Mammary epithelial cell (primary cell): ENCODE measurements at places on chromosomes 12 and 14.

DNA sequence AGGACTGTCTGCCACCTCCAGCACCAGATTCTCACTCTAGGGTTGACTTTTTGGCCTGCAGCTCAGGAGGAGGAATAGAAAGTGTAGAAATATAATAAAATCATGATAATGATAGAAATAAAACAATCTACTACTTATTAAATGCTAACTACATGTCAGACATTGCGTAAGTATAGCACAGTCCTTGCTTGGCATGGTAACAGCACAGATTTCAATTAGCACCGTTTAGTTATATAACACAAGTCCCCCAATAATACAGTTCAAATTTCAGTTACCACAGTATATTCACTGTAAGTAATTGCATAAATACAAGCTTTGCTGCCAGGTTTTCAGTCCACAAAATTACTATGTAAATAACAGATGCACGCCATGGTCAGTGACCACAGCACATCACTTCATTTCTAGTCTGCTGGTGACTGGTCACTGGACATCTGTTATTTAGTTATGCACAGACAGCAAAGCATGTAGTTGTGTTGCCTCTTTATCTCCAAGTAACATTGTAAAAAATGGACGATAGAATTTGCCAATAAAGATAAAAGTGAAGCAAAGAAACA, 6.5 kb upstream of the GLT8D2 start:
- DNase-seq = no peak

GRCh38 chr12:119072440-119072839, 91.1 kb downstream of the SRRM4 start:
- DNase-seq = no peak

DNA sequence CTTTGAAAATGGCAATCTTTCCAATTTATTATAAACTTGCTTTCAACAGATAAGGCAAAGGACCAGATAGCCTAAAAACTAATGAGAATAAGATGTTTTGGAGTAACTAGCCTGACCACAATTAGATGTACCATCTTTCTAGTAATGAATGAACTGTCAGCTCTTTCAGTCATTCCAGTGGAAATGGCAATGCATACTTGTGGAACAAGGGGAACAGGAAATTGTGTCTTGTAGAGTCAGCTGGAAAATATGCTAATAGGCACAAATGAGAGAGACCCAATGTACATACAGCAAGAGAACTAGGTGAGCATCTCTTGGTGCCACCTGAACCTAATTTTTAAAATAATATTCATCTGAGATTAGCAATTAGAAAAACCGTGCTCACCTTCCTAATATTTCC, 76.1 kb upstream of the GPHB5 start:
- DNase-seq = peak; percentile 3

DNA sequence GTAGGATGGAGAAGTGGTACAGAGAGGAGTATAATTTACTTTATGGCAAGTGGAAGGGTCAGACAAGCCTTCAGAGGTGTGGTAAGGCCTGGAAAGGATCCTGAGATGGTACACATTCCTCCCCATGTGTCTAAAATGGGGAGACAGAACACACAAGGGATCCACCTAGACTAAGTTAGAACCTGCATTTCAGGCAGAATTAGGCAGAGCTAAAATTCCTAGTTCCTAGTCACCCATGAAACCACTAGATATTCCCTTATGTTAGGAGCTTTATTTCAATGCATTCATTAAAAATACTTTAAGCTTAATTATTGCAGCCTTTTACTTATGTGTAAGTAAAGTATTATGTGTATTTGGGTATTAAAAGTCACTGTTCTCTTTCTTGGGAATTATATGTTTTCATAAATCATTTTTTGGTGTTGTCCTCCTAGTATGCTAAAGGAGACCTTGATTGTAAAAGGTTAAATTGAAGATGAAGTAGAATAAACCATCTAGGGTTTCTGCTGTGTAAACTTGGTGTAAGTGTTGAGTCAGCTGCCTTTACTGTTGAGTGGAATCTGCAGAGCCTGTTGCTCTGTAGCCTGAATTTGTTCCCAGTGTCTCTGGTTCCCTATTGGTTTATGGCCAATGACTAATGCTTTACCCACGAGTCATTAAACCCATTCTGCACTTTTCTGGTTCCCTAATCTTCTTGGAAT, 423.2 kb downstream of the ATP23 start:
- DNase-seq = peak; percentile 90

DNA sequence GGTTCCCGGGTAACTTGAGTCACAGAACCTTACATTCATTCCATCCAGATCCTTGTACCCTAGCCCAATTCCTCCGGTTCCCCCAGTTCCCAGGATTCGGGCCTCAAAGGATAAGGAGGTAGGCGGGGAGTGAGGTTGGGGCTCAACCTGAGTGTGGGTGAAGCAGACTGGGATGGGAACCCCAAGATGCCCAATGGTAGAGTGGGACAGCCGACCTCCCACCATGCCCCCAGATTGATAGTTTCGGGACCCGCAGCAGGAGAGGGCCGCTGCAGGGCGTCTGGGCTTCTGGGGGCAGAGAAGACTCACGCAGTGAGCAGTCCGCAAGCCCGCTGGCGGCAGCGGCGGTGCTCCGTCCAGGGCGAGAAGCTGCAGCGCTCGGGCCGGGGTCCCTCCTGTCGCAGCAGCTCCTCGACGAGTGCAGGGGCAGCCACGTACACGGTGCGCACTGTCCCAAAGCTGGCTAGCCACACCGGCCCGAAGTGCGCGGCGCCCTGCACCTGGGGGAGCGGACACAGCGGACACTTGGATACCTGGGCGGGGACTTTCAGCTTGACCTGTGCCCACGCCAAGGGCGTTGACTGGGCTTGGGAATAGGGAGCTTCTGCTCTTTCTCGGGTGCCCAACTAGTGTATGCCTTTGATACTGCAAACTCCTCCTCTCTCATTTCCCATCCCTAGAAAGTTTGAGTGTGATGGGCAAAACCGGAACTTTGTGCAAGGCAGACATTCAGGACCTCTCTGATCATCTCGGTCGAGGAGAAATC, 997 bp downstream of the CYP27B1 start:
- DNase-seq = no peak

GRCh38 chr12:12035229-12035628, 35.5 kb upstream of the BCL2L14 start:
- no peak for DNase-seq

DNA sequence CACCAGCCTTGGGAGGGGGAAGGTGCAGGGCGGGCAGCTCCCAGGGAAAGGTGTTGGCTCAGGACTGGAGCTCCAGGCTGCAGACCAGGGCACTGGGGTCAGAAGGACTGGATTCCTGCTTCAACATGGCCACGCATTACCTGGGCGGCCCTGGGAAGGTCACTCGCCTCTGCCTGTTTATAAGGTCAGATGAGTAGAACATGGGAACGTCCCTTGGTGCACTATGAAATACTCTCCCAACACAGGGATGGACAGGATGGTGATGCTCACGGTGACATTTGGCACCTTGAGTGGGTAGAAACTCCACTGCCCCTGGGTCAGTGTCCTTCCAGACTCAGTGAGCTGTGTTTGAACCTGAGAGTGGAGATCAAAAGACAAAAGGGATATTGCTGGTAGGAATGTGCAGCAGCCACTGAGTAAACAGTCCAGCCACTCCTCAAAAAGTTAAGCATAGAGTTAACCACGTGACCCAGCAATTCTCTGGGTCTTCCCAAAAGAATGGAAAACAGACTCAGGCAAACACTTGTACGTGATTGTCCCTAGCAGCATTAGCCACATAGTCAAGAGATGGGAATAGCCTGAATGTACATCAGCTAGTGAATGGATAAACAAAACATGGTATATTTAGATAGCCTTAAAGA, 9.1 kb upstream of the BDKRB2 start:
- DNase-seq = no peak

- DNase-seq = no peak
Observed at GRCh38 chr12:42362647-42363260, 36.8 kb downstream of the PPHLN1 start.

- DNase-seq = no peak
Observed at GRCh38 chr12:132174839-132175490, 30.7 kb downstream of the NOC4L start.

DNA sequence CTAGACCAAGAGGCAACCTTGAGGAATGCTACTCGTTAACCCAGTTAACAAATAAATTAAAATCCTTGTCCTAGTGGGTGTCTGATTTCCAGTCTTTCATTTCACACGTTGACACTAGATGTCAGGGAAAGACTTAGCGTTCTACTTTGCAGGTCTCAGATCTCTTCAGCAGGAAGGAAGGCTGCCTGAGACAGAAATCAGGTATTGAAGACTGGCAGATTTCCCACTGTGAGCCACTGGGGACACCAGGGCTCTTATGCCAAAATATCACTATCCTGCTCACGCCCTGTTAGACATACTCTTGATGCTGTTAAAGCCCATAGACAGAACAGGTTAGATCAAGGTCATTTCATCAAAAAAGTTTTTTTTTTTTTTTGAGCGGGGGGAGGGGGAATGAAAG, 33.0 kb downstream of the EMP1 start:
- no peak for DNase-seq

GRCh38 chr14:39428118-39428517, 4.1 kb downstream of the FBXO33 start:
- no peak for DNase-seq

- DNase-seq = no peak
Observed at GRCh38 chr12:32027684-32028365, 68.6 kb downstream of the RESF1 start.

DNA sequence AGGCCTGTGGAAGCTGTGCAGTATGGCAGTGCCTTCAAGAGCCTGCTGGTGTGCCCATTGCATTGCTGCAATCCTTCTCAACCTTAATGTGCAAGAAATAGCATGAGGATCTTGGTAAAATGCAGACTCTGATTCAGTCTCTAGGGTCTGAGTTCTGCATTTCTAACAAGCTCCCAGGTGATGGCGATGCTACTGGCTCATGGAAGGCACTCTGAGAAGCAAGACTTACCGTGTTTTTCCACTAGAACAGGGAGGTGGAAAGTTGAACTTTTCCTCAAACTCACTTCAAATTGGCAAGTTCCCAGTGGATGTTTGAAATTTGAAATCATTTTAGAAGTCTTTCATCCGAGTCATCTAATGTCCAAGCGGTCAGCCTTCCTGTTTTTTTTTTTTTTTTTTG, 55.5 kb downstream of the MYRFL start:
- DNase-seq = peak; percentile 6

- DNase-seq = no peak
Observed at GRCh38 chr12:62760779-62761178, 174.2 kb downstream of the PPM1H start.

GRCh38 chr12:122199484-122200355, 3.8 kb upstream of the B3GNT4 start:
- no peak for DNase-seq

DNA sequence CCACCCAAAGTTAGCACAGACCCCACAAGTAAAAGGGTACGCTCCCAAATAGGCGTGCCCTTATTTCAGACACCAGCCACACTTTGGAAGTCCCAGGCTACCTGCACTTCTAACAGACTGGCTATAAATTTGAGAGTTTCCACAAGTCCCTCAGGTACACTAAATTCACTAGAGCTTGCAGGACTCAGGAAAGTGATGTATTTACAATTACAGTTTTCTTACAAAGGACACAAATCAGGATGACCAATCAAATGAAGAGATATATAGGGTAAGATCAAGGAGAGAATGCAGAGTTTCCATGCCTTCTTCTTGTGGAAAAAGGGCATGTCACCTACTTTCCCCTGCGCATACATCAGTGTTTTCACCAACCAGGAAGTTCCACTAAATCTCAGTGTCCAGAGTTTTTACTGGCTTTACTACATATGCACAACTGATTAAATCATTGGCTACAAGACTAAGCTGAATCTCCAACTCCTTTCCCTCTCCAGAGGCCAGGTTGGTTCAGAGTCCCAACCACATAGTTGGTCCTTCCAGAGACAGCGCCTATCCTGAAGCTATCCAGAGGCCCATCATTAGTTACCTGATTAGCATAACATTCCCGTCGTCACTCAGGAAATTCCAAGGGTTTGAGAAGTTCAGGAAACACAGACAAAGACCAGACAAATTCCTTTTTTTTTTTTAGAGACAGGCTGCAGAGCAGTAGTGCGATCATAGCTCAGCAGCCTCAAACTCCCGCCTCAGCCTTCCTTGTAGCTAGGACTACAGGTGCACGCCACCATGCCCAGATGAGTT, 84.2 kb downstream of the DENND5B start:
- DNase-seq = peak; percentile 23

GRCh38 chr12:80838024-80838658, 99.6 kb downstream of the LIN7A start:
- no peak for DNase-seq

DNA sequence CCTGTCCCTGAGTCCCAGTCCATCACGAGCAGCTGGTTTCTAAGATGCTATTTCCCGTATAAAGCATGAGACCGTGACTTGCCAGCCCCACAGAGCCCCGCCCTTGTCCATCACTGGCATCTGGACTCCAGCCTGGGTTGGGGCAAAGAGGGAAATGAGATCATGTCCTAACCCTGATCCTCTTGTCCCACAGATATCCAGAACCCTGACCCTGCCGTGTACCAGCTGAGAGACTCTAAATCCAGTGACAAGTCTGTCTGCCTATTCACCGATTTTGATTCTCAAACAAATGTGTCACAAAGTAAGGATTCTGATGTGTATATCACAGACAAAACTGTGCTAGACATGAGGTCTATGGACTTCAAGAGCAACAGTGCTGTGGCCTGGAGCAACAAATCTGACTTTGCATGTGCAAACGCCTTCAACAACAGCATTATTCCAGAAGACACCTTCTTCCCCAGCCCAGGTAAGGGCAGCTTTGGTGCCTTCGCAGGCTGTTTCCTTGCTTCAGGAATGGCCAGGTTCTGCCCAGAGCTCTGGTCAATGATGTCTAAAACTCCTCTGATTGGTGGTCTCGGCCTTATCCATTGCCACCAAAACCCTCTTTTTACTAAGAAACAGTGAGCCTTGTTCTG, 41.6 kb downstream of the DAD1 start:
- no peak for DNase-seq

- peak; percentile 90 for DNase-seq
Observed at GRCh38 chr12:105462831-105463230, 132.3 kb downstream of the C12orf75 start.

DNA sequence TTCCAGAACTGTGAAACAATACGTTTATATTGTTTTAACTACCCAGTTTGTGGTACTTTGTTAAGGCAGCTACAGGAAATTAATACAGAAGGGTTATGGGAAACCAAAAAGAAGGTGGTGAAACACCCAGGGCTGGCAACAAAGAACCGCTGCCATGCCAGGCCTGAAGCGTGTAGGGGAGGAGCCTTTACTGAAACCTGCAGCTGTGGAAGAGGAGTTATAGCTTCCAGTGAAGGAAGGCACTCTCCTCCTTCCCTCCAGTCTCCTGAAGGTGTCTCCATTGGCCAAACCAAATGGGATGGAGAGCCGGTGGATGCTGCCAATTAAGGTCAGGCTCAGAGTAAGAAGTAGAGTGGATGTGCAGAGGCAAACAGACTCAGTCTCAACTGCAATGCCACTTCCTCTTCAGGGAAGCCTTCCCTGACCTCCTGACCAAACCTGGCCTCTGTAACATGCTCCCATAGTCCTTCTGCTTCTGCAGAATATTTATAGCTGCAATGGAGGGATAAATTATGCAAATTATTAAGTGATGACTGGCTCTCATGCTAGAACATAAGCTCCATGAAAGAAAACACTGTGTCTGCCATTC, 168.3 kb downstream of the DAD1 start:
- DNase-seq = no peak

- DNase-seq = no peak
Observed at GRCh38 chr12:22256041-22256441, 78.5 kb downstream of the ST8SIA1 start.

GRCh38 chr12:48034835-48035805, 30.8 kb upstream of the COL2A1 start:
- peak; percentile 28 for DNase-seq
